Activated CD4-positive, alpha-beta memory T cell treated with anti-CD3 and anti-CD28 coated beads for 36 hours (primary cell): ENCODE measurements at places on chromosomes 1 and 21. TPM values are rescaled to one million over a fixed set of nuclear protein-coding genes. Genes with fewer than 3 reads are reported as not detected.

The S100A5 gene
- total RNA-seq, result 4.0 TPM

- peaks cover 12% of the 10 kb centered on the region for H3K4me1 ChIP-seq
- DNase-seq, result peak; percentile 25
- no peak overlapping the region for H3K27ac ChIP-seq
- no peak overlapping the region for H3K4me3 ChIP-seq
- H3K27me3 ChIP-seq, result no peaks in the 10 kb centered on the region
- peaks cover 30% of the 10 kb centered on the region for H3K36me3 ChIP-seq
These were observed 125.0 kb downstream of the TIAM1 start for GRCh38 chr21:31218830-31219608.

GRCh38 chr1:55337801-55338447 lies 122.8 kb upstream of the USP24 start:
- H3K27ac ChIP-seq, result no peak overlapping the region
- H3K27me3 ChIP-seq, result peaks cover 2% of the 10 kb centered on the region
- H3K4me3 ChIP-seq, result no peak overlapping the region
- no peaks in the 10 kb centered on the region for H3K4me1 ChIP-seq
- peak; percentile 25 for DNase-seq

DNA sequence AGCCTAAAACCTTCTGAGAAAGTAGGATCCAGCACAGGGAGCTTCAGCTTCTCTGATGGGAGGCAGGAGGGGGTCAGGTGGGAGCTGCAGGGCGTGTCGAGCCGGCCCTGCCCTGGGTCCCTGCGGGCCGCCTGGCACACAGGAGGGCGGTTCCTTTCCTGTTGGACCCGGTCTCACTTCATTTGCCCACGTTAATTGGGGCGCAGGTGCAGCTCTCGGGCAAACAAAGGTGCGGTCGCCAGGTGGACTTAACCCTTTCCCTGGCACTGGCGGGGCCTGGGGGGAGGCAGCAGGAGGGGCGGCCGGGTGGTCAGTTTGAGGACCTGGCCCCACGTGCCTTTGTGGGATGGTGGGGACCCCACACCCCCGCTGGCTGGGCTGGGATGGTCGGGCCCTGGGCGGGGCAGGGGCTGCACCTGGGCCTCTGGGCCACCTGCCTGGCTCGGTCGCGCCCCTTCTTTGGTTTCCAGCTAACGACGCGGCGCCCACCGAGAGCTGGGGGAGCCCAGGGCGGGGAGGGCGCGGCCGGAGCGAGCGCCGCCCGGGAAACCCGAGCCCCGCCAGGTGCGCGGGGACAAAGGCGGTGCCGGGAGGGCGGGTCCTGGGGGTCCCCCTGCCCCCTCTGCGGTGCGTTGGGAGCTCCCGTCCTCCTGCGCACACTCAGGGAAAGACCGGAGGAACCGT lies 20.8 kb upstream of the C1orf159 start:
- no peak overlapping the region for H3K27ac ChIP-seq
- no peak for DNase-seq
- no peaks in the 10 kb centered on the region for H3K27me3 ChIP-seq
- H3K4me1 ChIP-seq, result peaks cover 7% of the 10 kb centered on the region

The RAB3B gene
- 0.21 TPM for total RNA-seq

- no peak for DNase-seq
- H3K4me3 ChIP-seq, result no peak overlapping the region
- peaks cover 1% of the 10 kb centered on the region for H3K36me3 ChIP-seq
- H3K4me1 ChIP-seq, result peaks cover 23% of the 10 kb centered on the region
- H3K27ac ChIP-seq, result no peak overlapping the region
These were observed 28.9 kb upstream of the S1PR1 start for GRCh38 chr1:101207891-101208290.

GRCh38 chr1:233523047-233523446 lies 90.9 kb upstream of the KCNK1 start:
- no peaks in the 10 kb centered on the region for H3K36me3 ChIP-seq
- no peak for DNase-seq
- peaks cover 6% of the 10 kb centered on the region for H3K27me3 ChIP-seq
- no peak overlapping the region for H3K27ac ChIP-seq
- peaks cover 1% of the 10 kb centered on the region for H3K4me1 ChIP-seq
- no peak overlapping the region for H3K4me3 ChIP-seq

- no peaks in the 10 kb centered on the region for H3K4me1 ChIP-seq
- no peak overlapping the region for H3K27ac ChIP-seq
- no peaks in the 10 kb centered on the region for H3K36me3 ChIP-seq
- H3K27me3 ChIP-seq, result peaks cover 8% of the 10 kb centered on the region
These were observed 3.6 kb downstream of the KCNE2 start for GRCh38 chr21:34367320-34367935.

DNA sequence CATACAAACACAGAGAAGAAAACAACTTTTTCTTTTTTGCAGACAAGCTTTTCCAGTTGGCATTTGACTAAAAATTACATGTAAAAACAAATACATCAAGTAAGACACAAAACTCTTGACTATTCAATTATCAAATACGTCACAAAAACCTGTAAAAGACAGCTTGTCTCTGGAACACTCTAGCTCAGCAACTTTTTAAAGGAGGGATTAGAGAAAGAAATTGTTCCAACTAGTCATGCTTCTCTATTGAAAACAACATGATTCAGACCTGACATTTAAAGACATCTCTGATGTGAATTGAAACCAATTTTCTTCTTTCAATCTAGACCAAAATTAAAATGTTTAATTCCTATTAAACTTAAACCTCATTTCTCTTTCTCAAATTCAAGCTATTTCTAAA lies 30.3 kb downstream of the SMYD3 start:
- no peaks in the 10 kb centered on the region for H3K36me3 ChIP-seq
- no peak for DNase-seq
- H3K27me3 ChIP-seq, result no peaks in the 10 kb centered on the region
- no peak overlapping the region for H3K4me3 ChIP-seq
- peaks cover 22% of the 10 kb centered on the region for H3K4me1 ChIP-seq
- H3K27ac ChIP-seq, result no peak overlapping the region

GRCh38 chr1:36247538-36247937 lies 23.3 kb downstream of the THRAP3 start:
- no peak overlapping the region for H3K4me3 ChIP-seq
- H3K27ac ChIP-seq, result no peak overlapping the region
- peaks cover 50% of the 10 kb centered on the region for H3K4me1 ChIP-seq

DNA sequence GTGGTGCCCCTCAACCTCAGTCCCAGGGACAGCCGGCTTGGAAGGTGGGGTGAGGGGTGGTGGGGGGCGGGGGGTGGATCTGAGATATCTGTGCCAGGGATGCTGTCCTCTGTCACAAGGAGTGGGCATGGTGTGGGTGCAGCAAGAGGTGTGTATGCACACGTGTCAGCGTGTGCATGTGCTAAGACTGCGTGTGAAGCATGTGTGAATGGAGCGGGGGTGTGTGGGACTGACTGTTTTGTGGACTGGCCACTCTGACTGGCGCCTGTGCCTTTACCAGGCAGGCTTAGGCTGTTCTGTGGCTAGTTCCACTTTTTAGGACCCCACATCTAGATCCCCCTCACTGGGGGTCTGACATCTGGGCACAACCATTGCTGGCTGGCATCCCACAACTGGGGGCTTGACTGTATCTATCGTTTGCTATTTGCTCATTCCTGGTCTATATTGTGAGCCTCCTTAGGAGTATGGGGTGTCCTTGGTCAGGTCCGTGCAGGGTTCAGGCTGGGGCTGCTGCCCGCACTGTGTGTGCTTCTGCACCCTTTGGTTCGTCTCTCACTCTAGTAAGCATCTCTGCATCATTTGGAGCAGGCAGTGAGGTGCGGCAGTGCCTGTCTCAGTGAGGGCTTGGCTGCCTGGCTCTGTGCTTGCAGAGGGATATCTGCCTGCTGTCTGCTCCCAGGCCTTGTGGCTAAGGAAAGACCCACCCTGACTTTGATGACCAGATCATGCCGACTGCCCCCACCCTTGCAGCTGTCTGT lies 1.9 kb downstream of the AMPD2 start:
- peaks cover 7% of the 10 kb centered on the region for H3K36me3 ChIP-seq
- peak overlapping the region; percentile 98 for H3K4me3 ChIP-seq
- H3K27me3 ChIP-seq, result no peaks in the 10 kb centered on the region
- DNase-seq, result peak; percentile 57
- peaks cover 51% of the 10 kb centered on the region for H3K4me1 ChIP-seq
- peak overlapping the region; percentile 96 for H3K27ac ChIP-seq

DNA sequence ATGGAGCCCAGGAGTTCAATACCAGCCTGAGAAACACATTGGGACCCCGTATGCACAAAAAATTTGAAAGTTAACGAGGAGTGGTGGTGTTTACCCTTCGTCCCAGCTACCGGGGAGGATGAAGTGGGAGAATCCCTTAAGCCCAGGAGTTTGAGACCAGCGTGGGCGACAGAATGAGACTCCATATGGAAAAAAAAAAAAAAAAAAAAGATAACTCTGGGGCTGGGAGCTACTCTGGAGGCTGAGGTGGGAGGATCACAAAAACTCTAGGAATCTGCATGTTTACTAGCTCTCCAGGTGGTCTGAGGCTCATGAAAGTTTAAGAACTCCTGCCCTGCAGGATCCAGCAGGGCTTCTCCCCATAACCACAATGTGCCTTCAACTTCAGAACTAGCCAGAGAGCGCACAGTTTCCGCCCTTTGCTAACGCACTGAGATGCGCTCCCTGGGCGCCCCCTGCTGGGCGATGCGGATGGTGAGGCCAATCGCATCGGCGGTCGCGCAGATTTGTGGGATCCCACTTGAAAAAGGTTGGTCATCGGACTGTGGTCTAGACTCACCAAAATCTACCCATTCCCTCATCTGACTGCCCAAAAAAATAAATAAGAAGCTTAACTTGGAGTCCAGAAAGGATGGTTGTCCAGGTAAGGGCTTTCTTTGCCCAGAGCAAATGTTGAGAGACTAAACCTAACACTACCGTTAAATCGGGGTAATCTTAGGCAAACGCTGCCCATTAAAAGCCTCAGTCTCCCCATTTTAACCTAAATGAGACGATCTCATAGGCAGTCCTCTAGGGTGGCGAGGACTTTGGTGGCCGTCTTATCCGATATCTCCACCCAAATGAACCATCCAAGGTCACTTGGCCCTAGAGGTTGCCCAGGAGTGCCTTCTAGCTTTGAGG lies 8.8 kb downstream of the ZNF683 start:
- peak overlapping the region; percentile 58 for H3K27ac ChIP-seq
- H3K27me3 ChIP-seq, result peaks cover 7% of the 10 kb centered on the region
- peak overlapping the region; percentile 8 for H3K4me3 ChIP-seq
- no peaks in the 10 kb centered on the region for H3K36me3 ChIP-seq
- peaks cover 41% of the 10 kb centered on the region for H3K4me1 ChIP-seq
- peak; percentile 91 for DNase-seq

GRCh38 chr1:202810193-202810614 lies 550 bp upstream of the PCAT6 start:
- DNase-seq, result no peak
- H3K36me3 ChIP-seq, result peaks cover 3% of the 10 kb centered on the region
- H3K4me3 ChIP-seq, result peak overlapping the region; percentile 87
- peak overlapping the region; percentile 69 for H3K27ac ChIP-seq

DNA sequence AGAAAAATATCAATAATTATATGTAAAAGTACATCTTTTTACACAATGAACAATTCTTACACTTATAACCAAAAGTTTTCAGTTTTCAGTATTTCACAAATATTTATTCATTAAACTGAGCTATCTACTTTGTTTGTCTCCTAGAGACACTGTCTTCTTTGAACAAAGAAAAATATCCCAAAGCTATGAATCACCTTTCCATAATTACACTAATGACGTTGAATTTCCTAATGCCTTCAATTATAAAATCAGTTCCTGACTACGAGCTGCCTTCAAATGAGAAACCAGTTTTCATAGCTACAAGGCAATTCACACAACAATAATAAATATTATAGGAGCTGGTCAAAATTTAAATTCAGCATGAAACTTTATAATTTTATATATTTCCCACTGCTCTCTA lies 201.8 kb upstream of the BRINP3 start:
- DNase-seq, result no peak
- no peaks in the 10 kb centered on the region for H3K4me1 ChIP-seq
- H3K27ac ChIP-seq, result no peak overlapping the region
- no peaks in the 10 kb centered on the region for H3K27me3 ChIP-seq

The CPTP gene
- 13.1 TPM for total RNA-seq

The OR6K3 gene
- total RNA-seq, result not detected

GRCh38 chr1:179141592-179142251 lies 59.9 kb downstream of the TOR3A start:
- H3K36me3 ChIP-seq, result peaks cover 2% of the 10 kb centered on the region
- peak overlapping the region; percentile 61 for H3K4me3 ChIP-seq
- peak overlapping the region; percentile 78 for H3K27ac ChIP-seq
- peak; percentile 61 for DNase-seq
- H3K4me1 ChIP-seq, result peaks cover 26% of the 10 kb centered on the region
- H3K27me3 ChIP-seq, result no peaks in the 10 kb centered on the region

GRCh38 chr1:4621646-4622045 lies 32.8 kb upstream of the AJAP1 start:
- no peaks in the 10 kb centered on the region for H3K36me3 ChIP-seq
- no peak overlapping the region for H3K4me3 ChIP-seq

The CFAP141 gene
- not detected for total RNA-seq

The ANKRD45 gene
- total RNA-seq, result not detected

DNA sequence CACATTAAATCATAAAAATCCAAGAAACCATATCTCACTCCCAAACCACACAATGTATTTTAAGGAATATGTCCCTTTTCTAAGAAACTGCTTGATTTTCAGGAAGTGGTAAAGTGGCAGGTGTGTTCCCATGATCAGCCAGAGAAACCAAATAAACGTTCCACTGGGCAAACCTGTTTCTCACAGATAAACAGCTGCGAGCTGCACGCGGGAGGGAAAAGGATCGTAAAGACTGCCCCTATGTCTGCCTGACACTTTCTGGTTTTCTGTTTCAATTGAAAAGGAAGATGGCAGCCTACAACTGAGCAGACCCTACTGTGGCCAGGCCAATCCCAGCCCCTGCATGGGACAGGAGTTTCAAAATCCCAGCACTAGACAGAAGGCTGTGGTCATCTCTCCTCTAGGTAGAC lies 36.6 kb downstream of the HIVEP3 start:
- H3K27ac ChIP-seq, result no peak overlapping the region
- H3K4me3 ChIP-seq, result no peak overlapping the region
- H3K36me3 ChIP-seq, result no peaks in the 10 kb centered on the region
- no peaks in the 10 kb centered on the region for H3K27me3 ChIP-seq
- peaks cover 14% of the 10 kb centered on the region for H3K4me1 ChIP-seq

DNA sequence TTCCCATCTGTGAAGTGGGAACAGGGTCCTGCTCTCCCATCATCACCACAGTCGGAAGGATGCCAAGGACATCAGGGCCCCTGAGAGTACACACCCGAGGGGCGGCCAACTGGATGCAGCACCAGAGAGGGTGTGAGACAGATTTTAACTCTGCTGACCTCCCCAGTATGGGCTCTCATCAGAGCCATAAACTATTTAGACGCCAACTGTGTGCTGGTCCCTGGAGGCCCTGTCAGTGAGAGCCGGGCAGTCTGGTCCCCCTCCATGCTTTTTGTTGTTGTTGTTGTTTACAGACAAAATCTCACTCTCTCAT lies 1.7 kb downstream of the FGR start:
- H3K27me3 ChIP-seq, result no peaks in the 10 kb centered on the region
- no peak for DNase-seq
- H3K27ac ChIP-seq, result peak overlapping the region; percentile 74
- H3K4me3 ChIP-seq, result peak overlapping the region; percentile 57
- H3K36me3 ChIP-seq, result no peaks in the 10 kb centered on the region

The TCHHL1 gene
- not detected for total RNA-seq

The TMEM200B gene
- 1.5 TPM for total RNA-seq

- no peak overlapping the region for H3K4me3 ChIP-seq
- H3K27ac ChIP-seq, result no peak overlapping the region
- peaks cover 8% of the 10 kb centered on the region for H3K27me3 ChIP-seq
- no peaks in the 10 kb centered on the region for H3K36me3 ChIP-seq
These were observed 16.7 kb downstream of the COLGALT2 start for GRCh38 chr1:184020855-184021254.
